ENCODE measurements at places on chromosomes 6 and 20.

GRCh38 chr6:110786696-110787095, 28.6 kb downstream of the CDK19 start:
- DNase-seq, result no peak

- no peak for DNase-seq
These were observed at the start of gene PRRT1 for GRCh38 chr6:32151863-32152768. Gene PRRT1 (minus strand): TSS chr6:32151939. CDS start chr6:32151827, 112 bp downstream.

- peak; percentile 38 for DNase-seq
These were observed 11.1 kb upstream of the NTSR1 start for GRCh38 chr20:62697468-62697912.

- DNase-seq, result no peak
These were observed 93.6 kb downstream of the KHDC1L start for GRCh38 chr6:73131706-73132105.

DNA sequence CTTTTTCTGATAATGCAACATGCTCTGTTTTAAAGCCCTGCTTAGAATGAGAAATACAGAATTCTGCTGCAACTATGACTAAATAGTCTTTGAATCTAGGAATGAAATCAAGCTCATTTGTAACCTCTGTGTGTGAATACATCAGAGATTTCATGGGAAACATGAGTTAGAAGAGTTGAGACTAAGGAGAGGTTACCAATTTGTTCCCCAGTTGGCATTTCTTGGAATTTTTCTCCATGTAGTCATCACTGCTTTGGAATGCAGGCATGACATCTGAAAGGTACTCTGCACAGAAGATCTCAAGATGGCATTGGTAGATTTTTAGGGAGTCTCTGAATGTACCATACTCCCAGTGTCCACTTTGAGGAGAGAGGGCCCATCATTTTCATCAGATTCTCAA, 237.2 kb downstream of the TFAP2A start:
- no peak for DNase-seq

DNA sequence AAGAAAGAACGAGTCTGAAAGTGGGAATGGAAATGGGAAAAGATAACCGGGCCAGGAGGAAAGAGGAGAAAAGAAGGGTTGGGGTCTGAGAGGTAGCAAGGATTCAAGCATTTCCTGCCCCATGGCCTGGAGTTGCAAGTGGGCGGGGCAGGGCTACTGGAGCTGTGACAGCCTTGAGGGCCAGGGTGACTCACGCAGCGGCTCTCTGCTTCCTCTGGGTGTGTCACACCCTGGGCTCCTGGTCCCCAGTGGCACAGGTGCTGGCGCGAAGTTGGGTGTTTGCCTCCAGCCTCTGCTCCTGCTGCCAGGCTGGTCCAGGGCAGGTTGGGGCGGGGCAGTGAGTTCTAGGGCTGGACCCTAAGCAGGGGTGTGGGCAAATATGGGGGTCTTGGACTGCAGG, 3.3 kb upstream of the ULBP3 start:
- DNase-seq, result no peak

GRCh38 chr20:21238818-21239536, 64.2 kb upstream of the XRN2 start:
- no peak for DNase-seq

- peak; percentile 8 for DNase-seq
These were observed at the start of gene KCNB1 for GRCh38 chr20:49482621-49483017. Gene KCNB1 (minus strand): TSS chr20:49482668. CDS start chr20:49482480, 188 bp downstream.

- DNase-seq, result peak; percentile 23
These were observed 34.0 kb upstream of the BMP6 start for GRCh38 chr6:7691675-7692452.

- DNase-seq, result no peak
These were observed 99.2 kb downstream of the MTFR2 start for GRCh38 chr6:136150961-136151360.

GRCh38 chr6:165674155-165675029, 11.4 kb upstream of the PDE10A start:
- no peak for DNase-seq

DNA sequence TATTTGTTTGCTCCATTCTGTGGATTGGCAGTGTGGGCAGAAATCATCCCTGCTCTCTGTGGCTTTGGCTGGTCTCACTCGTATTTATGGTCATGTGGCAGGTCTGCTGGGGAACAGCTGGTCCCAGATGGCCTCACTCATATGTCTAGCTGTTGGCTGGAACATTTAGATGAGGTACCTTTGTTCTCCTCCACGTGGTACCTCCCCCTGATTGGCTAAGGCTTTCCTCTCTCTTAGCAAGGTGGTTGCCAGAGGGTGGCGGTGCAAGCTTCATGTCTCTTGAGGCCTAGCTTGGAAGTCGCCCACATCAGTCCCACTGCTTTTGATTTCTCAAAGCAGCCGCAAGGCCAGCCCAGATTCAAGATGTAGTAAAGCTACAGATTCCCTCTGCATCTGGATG, 348.5 kb upstream of the BTBD3 start:
- no peak for DNase-seq

DNA sequence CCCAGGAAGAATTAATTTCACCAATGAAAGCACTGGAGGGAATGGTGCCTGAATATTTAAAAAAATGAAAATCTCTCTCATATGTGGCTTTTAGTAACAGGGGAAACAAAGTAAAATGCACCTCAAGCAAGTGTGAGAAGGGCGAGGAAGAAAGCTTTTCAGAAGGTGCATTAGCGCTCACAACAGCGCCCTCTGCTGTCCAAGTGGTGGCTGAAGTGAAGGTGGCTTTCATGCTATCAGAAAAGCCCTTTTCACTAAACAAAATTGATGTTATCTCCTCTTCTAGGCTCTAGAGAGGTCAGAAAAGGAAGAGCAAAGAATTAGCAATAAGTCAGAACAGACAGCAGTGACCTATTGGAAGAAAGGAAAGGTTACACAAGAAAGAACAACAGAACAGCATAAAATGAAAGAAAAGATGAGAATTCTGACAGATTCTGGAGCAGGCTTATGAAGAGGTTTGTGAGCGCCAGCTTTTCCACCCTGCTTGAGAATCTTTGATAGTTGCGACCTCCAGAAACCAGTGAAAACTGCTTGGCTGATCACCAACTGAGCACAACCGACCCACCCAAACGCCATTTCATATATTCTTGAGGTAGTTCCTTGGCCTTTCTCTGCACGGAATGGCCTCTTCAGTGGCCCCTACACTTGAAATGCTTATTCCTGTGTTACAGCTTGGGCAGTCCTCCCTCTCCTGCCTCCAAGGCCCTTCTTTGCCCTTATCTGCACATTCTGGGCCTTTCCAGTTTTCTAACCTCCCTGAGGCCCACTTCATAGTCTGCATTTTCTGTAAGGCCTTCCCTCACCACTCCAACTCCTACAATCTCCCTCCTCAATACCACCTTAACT, 45.3 kb downstream of the SMLR1 start:
- DNase-seq, result peak; percentile 22

- no peak for DNase-seq
These were observed 239.6 kb downstream of the ERMARD start for GRCh38 chr6:169991031-169991390.

Data from foreskin melanocyte (primary cell).